GM23338 (cell line): ENCODE measurements at places on chromosomes 5 and 9.

- DNase-seq: peak; percentile 8
These were observed 131.2 kb upstream of the PLCXD3 start for GRCh38 chr5:41641621-41642020.

DNA sequence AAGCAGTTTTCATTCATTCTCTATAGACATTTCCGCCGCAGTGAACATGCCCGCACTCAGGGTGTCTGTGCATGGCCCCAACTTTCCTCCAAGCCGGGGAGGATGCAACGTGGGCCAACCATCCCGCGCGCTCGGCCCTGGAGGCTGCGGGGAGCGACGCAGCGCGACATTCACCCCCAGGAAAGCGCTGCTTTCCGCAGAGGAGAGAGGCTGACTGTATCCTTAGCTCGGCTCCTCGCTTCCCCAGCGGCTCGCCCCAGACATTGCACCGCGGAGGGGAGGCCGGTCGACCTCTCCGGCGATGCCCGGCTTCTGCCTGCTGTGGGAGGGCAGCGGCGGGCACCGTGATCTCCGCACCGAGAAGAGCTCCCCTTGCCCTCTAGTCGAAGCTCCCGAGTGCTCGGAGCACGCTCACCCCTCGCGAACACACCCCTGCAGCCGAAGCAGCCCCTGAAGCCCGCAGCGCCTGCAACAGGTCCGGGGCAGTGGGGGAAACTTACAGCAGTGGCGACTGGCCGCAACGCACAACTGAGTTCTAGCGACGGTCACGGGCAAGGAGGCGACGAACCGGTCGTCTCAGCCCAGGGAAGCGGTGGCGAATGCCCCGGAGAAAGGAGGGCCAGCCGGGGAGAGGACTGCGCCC is 600 bp downstream of the ENC1 start:
- DNase-seq: peak; percentile 73

GRCh38 chr9:128523199-128523925 is 18.8 kb downstream of the GLE1 start:
- DNase-seq: peak; percentile 26

DNA sequence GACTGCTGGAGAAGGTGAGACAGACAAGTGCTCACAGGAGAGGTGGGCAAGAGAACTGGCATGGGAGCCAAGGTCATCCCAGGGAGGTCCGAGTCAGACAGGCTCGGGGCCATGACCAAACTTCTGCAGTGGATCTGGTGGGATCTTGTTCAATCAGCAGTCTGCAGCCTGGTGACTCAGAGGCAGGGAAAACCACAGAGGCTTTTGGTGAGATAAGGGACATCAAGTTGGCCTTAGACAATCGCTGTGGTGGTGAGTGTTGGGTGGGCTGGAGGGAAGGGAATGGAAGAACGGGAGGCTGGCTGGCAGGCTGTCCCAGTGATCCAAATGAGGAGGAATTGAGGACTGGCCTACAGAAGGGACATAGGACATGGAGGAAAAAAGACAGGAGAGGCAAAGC is 123.8 kb downstream of the TMEM174 start:
- no peak for DNase-seq

DNA sequence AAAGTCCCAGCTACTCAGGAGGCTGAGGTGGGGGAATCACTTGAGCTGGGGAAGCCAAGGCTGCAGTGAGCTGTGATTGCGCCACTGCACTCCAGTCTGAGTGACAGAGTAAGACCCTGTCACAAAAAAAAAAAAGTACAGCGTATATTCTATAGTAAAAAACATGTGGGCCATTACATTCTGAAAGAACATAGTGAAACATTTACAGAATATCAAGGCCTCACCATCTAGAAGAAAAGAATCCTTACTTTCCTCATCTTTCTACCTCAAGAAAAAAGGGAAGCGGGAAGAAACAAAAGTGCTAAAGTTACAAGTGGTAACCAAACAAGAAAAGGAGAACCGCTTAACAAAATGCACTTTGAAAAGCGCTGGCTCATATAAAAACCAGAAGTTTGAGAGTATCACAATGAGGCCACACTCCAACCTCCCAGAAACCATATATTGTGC is 5.7 kb upstream of the SYK start:
- no peak for DNase-seq

- no peak for DNase-seq
These were observed 128.5 kb upstream of the FAM174A start for GRCh38 chr5:100406640-100407039.

GRCh38 chr5:146877178-146877681 is 1.3 kb downstream of the PPP2R2B start:
- peak; percentile 35 for DNase-seq

DNA sequence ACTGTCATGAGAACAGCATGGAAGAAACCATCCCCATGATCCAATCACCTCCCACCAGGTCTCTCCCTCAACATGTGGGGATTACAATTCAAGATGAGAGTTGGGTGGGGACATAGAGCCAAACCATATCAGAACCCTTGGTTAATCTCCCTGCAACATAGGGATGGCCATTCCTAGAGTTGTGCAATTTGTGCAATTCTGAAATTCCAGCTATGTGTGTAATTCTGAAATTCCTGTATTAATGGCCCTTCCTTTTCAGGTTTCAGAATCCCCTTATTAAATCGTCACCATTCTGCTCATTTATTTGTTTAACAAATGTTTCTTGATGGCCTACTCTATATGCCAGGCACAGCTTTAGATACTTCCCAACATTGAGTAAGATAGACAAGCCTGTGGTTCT is 282.6 kb downstream of the SMARCA2 start:
- DNase-seq: no peak

DNA sequence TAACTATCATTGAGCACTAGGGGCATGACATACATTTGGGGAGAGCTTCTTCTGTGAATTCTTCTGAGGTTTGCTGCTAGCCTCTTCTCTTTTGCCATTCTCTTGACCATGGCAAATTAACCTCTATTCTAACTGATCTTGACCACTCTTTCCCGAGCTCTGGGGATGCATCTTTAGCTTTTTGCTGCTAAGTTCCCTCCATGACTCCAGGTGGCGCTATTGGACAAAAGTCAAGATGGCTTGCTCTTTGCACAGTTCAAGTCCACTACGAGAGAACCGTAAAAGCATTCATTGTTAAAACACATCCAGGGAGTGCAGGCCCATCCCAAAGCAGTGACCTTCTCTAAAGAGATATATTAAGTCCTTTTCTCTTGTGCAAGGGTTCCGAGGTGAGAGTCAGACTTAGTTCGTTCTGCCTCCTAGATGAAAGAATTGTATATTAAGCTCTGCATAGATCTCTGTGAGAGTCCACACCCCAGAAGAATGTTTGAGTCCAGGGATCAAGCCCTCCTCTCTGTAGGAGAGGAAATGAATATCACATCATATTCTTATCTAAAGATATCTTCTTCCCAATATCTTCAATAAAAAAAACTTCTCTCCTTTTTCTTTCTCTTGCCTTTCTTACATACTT is 1152.9 kb upstream of the CDH6 start:
- DNase-seq: peak; percentile 87

DNA sequence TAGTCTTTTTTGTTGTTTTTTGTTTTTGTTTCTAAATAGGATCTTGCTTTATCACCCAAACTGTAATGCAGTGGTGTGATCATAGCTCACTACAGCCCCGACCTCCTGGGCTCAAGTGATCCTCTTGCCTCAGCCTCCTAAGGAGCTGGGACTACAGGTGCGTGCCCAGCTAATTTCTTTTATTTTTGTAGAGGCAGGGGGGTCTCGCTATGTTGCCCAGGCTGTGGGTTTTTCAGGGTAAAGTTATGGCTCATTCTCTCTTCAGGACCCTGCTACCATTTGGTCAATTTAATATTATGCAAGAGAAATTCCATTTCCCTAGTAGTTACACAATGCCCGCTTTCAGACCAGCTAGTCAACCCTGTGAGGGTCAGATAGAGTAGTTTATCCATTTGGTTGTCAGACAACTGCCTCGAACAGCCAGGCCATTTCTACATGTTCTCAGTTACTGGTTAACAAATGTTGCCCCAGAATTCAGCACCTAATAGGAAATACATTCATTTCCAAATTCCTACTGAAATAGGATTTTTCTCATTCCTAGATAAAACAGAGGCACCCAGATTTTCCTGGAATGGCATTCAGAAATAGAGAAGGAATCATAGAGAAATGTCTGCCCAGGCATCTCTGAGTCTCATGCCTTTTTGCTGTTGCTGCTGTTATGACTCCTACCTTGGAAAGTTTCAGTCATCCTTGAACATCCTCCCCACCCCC is 6.4 kb upstream of the GLIS3 start:
- no peak for DNase-seq

- DNase-seq: no peak
These were observed 13.4 kb downstream of the ELOVL7 start for GRCh38 chr5:60830581-60831127.
